Stimulated activated naive CD4-positive, alpha-beta T cell treated with Interleukin-2 at 50 U/mL for 16 hours (primary cell): ENCODE measurements at places on chromosomes 7 and 10.

DNA sequence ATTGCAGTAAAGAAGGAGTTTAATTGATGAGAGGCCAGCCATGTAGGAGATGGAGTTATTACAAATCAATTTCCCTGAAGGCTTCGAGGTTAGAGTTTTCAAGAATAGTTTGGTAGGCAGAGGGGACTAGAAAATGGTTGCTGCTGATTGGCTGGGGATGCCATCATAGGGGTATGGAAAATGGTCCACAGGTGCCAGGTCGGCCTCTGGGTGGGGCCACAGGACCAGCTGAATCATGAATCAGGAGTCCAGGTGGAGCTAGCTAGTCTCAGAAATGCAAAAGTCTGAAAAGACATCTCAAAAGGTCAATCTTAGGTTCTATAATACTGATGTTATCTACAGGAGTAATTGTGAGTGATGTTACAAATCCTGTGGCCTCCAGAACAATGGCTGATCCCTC lies 714.0 kb upstream of the GHITM start:
- no peak for DNase-seq

GRCh38 chr7:135343361-135343760 lies 109.7 kb downstream of the STRA8 start:
- no peak for DNase-seq

GRCh38 chr10:112497347-112497950 lies 50.4 kb downstream of the VTI1A start:
- DNase-seq: no peak

GRCh38 chr7:39507866-39508551 lies 58.2 kb upstream of the YAE1 start:
- DNase-seq: no peak

- DNase-seq: no peak
Measured at GRCh38 chr7:126658684-126659083, 594.1 kb downstream of the GRM8 start.

DNA sequence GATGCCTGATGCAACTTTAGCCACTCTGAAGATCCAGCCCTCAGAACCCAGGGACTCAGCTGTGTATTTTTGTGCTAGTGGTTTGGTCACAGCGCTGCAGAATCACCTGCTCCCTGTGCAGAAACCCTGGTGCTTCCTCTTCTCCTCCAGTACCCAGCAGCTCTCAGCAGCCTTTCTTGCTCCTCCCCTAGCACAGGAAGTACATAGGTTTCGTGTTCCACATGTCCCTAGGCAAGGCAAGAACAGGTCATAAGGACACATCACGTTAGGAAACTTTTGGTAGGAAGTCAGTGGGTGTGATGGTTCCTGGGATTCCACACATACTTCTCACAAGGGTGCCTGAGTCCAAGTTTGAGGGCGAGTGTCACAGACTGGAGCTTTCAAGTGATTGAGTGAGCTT lies 167.9 kb upstream of the PRSS1 start:
- DNase-seq: no peak

GRCh38 chr10:43338117-43338516 lies 33.3 kb upstream of the FXYD4 start:
- DNase-seq: no peak

DNA sequence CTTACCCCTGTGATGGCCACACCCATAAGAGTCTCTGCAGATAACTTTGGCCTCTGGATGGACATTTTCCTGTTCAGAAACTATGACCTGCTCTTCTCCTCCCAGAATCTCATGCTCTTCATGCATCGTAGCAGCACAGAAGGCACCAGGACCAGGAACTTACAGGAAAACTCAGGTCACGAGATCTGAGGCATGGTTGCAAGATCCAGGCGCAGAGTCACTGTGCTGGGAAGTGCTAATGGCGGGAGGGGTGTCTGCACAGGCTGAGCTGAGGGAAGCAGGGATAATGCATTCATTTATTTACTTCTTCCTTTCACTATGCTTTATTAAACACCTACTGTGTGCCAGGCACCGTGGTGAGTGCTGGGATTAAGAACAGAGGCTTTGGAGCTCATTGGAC lies 48.2 kb upstream of the LOXL4 start:
- no peak for DNase-seq
